Thoracic aorta (tissue), 2 donors: ENCODE measurements at places on chromosomes 7 and 10.

DNA sequence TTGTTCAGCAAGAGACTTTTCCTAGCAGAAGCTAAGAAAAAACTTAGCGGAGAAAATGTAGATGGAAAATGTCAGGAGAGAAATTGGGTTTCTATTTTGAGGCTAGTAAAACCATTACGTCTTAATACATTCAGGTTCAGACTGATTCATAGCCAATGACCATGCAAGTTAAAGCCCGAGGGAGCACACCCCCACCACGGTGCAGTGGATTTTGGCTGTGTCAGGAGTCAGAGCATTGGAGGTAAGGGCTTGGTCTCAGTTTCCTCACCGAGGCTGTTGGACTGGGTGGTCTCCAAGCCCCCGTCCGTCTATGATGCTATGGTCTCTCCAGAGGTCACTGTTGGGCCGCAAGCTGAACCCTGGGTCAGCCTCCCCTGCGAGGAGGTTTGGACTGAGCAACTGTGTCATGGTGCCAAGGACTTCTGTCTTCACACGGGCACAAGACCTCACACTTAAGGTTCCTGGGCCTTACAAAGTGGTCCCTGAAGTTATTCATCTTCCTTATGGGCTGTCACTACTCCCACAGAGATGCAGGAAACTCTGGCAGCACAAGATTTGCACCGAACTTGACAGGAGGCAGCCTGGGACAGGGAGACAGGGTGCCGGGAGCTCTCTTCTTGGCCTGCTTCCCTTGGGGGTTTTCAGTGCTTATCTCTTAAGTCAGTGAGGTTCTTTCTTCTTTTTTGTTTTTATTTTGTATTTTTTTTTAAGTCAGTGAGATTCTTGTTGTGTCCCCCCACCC lies 186.8 kb downstream of the PHTF2 start:
- peak; percentile 23 for DNase-seq

DNA sequence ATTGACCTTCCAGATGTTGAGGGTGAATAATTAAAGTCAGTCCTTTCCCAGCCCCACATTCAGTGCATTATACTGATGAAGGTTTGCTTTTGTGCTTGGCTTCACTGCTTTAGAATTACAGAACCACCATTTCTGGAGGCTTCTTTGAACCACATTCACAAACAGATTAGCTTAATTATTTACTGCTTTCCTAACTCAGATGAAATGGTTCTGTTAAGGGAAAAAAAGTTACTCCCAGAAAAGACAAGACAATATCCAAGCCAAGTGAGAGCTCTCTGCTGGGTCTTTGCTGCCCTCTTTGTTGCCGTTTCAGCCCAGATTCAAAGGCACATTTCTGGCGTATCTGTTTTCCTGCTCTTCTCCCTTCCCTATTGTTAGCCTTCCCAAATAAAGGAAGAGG lies 188.9 kb downstream of the AHR start:
- no peak for DNase-seq

DNA sequence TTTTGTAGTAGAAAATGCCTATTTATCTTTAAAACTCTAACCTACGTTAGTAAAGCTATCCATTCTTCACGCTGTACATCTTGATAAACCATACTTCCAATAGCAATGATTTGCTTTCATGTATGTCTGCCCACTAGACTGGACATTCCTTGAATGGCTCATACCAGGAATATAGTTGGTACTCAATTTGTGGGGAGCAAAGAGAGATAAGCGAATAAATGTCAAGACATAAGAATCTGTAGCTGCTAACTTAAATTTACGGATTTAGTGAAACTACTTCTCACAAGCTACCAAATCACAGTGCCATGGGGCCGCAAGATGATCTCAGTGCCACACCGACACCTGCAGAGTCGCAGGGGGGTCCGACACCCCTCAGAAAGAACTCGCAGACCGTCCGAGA lies 763 bp upstream of the RALA start:
- no peak for DNase-seq

DNA sequence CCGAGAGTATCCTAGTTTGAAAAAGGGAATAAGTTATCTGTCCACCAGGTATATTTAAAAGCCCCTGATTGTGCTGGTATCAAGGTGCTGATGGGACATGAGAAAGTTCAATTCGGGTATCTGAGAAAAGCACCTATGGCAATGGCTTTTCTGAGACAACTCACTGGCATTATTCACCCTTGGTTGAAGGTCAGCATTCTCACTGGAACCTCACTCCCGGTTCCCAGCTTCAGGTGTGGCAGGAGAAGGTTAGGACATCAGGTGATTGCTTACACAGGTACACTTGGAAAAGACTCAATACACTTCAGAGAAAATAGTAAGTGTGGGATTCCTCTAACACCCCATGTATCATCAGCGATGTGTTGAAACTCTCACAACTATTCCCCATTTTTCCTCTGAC lies 643.1 kb downstream of the INHBA start:
- DNase-seq = no peak

- no peak for DNase-seq
Measured at GRCh38 chr7:131480384-131481315, 75.8 kb downstream of the PODXL start.

DNA sequence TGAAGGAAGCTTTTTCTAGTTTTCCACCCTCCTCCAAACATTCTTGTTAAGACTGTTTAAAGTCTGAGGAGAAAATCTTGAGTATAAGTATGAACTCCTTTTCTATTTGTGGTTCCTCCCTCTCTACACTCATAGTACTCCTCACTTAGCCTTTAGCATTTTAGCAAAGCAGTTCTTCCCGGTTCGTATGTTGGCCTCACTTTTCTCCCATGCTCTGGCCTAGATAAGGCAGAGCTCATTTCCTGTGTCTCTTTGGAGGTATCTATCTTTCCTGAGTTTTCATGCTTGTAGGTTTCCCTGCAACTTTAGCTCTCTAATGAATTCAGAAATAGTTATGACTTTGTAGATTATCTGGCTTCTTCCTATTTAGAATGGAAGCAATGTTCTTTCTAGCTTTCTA lies 5.9 kb upstream of the OR2F1 start:
- DNase-seq = no peak

DNA sequence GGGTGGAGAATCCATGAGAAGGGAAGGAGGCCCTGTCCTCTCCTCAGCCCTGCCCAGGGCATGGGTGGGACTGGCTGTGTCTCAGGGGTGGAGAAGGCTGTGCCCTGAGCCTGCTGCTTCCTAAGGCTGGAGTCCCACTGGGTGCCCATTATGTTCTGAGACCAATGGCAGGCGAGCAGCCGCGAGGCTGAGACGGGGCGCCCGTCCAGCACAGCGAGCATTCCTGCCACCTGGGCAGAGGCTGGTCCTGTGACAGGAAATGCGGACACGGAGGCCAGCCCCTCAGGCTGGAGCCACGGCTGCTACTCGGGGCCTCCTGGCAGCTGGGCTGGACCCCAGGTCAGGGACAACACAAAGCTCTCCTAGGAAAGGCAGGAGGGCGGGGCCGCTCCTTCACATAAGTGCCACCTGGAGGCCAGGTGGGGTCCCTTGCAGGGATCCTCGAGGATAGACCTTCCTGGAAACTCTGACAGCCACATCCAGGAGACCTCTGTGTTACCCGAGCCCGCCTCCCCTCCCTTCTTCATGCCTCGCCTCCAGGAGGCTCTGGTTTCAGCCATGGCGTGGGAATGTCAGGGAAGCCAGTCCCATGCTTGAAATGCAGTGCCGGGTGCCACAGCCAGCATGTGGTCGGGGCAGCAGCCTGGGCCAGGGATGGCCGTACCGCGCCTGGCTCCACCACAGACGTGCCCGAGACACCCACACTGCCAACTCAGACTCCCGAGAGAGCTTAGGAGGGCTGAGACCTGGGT lies 173.9 kb downstream of the USP6NL start:
- no peak for DNase-seq

DNA sequence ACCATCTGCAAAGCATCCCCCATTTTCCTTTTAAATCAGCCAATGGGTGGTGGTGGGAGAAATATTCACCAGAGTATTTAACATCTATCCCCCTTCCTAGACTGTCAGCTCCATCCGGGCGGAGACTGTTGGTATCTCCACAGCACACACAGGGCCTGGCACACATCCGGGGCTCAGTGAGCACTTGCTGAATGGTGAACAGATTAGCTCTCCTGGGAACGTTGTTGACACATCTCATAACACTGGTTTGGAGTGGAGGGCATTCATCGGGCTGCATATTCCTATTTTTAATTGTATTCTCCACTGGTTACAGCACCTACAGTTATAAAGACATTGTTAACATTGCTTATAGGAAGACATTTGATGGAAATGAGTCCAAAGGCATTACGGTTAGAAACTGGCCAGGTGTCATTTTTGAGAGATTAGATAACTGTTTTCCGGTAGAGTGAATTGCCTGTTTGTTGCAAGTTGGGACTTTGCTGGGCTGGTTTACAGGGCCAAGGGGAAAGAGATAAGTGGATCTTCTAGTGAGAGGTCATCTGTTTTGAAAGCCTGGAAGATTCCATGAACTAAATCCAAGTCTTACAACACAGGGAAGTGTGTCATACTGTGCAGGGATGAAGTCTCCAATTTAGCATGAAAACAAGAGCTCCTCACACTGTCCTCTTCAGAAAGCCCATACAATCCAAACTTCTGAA lies 101.8 kb downstream of the EGFR start:
- no peak for DNase-seq

DNA sequence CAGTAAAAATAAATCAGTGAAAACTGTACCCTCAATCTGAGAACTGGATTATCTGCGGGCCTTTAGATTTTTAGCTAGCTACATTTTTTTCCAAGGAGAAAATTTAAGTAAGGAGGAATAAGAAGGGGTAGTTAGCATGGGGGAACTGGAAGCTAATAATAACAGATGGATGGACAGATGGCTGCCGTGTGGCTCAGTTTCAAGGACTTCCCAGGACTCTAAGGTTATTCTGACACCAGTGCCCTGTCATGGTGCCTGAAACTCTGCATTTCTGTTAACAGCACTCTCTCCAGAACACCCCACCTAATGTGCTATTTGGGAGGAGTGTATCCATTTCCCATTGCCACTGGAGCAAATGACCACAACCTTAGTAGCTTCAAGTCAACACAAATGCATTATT lies 75.7 kb upstream of the PDE1C start:
- no peak for DNase-seq

- no peak for DNase-seq
Measured at GRCh38 chr10:3765146-3765545, 19.9 kb downstream of the KLF6 start.

- DNase-seq = no peak
Measured at GRCh38 chr10:127563718-127564553, 14.8 kb downstream of the NPS start.

DNA sequence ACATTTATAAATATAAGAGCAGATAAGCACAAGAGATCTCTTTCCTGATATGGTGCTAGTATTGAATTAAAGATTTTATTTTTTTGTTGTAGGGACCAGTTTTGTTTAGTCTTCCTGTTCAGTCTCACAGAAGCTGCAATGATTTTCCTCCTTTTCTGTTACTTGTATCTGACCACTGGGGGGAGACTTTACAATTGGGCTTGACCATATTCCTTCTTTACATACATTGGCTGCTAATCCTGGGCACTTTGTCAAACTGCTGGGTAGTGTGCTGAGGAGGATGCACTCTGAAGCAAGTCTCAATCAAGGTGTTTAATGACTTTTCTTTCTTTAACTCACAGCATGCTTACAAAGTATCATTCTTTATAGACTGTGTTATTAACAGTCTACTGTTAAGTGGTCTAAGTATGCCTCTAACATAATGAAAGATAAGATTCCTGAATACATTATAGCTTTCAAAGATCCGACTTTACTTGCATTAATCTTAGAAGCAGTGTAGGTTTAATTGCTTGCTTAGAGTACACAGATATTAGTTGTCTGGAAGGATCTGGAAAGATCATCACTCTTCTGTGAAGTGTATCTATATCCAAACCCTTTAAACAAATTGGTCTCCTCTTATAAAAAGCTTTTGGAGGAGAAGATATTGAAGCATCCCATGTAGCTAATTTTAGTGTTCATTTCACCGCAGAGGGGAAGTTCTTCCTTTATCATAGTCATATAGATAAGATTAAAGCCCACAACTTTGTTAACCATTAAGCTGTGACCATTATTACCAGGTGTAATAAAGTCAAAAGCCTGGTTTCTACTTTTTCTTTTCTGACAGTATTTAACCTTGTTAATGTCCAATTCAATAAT lies 3.1 kb downstream of the PALS2 start:
- no peak for DNase-seq

GRCh38 chr10:119446441-119447277 lies 95.9 kb downstream of the RGS10 start:
- no peak for DNase-seq

- DNase-seq = no peak
Measured at GRCh38 chr7:77549106-77549870, 12.2 kb downstream of the PTPN12 start.

DNA sequence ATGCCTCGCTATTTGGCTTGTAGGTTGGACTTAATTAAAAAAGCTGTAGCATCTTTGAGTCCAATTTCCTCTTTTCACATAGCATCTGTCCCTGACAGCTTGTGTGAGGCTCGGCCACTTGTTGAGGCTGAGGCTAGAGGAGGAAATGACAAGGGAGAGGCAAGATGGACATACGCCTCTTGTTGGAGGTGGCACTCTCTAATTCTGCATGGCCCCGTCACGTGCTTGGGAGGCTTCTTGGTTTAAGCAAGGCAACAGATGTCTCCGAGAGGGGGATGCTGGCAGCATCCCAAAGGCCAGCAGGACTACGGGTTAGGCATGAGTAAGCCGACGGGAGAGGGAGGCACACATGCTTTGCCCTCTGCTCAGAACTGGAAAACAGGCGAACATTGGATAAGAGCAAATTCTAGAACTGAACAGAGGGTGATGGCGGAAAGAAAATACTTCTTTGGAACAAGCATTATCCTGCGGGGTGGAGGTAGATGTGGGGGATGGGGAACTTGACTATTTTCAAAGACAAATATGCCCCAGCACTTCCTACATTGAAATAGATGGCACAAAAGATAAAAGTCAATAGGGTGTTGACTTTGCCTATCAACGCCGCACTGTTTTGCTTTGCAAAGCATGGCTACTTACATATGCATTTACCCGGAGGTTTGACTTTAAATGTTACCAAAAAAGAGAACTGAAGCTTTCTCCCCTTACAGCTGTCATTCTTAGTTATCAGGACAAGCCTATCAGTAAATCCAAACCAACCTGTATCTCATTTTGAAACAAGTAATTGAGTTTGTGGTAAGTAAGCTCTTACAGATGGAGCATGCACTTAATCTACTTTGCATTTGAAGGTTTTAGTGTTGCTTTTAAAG lies 94.8 kb downstream of the CHN2 start:
- DNase-seq = no peak

GRCh38 chr7:89029864-89030263 lies 234.3 kb upstream of the TEX47 start:
- no peak for DNase-seq

DNA sequence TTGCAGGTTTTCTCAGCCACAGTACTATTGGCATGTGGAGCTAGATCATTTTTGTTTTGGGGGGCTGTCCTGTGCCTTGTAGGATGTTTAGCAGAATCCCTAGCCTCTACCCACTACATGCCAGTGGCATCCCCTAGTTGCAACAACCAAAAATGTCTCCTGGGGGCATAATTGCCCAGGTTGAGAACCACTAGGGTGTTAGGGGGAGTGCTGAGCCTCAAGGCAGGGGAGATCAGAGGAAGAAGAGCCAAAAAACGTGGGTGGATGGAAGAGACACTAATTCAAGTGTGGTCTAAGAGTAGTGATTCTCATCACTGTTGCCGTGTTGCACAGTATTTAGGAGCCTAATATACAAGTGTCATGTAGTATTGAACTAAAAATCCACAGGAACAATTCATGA lies 31.7 kb upstream of the CCNY start:
- DNase-seq = no peak

- DNase-seq = no peak
Measured at GRCh38 chr7:33327427-33327826, 198.1 kb downstream of the BBS9 start.

- DNase-seq = no peak
Measured at GRCh38 chr10:4312051-4312835, 513.8 kb upstream of the AKR1E2 start.
